HFFc6 (cell line): ENCODE measurements at places on chromosomes 11 and 22. TPM values are rescaled to one million over a fixed set of nuclear protein-coding genes. Genes with fewer than 3 reads are reported as not detected.

TBX1 gene
- 0.24 to 0.72 TPM in 2 of 3 replicates, not detected in the other for total RNA-seq

- DNase-seq, result no peak
These were observed 1082.0 kb upstream of the CNTN5 start for GRCh38 chr11:97938789-97939188.

DNA sequence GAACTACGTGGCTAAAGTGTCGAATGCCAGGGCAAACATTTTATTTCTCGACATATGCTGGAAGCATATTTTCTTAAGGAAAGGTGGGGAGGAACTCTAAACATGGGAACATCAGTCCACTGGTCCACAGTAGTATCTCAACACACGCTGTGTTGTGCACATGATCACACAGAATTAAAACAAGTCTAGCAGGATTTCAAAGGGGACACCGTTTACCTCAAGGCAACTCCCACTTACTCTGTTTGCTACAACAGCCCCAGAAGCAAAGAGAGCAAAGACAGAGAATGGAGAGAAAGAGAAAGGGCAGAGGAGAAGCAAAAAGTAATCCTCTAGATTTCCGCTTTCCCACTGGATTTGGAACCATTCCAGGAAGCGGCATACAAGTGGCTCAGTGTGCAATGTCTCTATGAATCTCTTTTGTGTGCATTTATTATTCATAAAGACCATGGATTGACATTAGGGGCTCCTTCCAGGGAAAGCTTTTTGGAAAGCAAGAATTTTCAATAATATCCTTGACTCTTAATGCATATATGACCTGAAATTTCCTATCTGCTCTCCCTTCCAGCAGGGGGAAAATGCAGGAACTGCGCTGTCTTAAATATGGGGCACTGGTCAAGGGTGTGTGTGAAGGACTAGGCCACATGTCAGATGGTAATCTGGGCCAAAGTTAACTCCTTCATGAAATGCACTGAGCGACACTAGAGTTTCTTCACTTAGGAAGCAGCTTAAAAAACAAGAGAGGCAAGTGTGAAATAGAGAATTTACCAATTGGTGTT lies 34.8 kb upstream of the CCDC34 start:
- no peak for DNase-seq

DNA sequence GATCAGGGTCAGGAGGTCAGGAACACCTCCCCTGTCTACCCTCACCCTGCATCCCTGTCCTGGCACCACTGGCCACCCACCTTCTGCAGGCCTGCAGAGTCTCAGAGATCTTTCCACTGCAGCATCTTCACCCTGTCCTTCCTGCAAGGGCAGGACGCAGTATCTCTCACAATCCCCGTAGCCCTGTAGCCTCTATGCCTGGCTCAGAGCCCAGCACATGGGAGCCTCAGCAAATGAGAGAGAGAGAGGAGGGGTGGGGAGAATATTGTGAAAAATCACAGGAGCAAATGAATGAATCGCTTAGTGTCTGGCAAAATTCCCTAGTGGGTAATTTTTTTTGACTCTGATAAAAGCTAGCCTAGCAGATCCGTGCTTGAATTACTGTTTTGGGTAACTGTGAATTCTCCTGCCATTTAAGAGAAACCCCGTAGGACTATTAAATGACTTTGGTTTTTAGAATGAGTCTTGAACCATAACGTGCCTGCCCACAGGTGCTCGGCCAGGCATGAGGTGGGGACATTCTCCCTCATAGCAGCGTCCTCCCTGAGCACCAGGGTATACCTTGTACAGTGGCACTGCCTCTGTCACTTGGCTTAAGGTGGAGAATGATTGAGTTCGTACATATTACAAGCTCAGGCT lies 91.5 kb downstream of the MORC2 start:
- no peak for DNase-seq

GRCh38 chr11:3824714-3825472 lies 15.9 kb downstream of the RHOG start:
- no peak for DNase-seq

GRCh38 chr11:69050592-69051380 lies 2.1 kb downstream of the TPCN2 start:
- DNase-seq, result no peak

DNA sequence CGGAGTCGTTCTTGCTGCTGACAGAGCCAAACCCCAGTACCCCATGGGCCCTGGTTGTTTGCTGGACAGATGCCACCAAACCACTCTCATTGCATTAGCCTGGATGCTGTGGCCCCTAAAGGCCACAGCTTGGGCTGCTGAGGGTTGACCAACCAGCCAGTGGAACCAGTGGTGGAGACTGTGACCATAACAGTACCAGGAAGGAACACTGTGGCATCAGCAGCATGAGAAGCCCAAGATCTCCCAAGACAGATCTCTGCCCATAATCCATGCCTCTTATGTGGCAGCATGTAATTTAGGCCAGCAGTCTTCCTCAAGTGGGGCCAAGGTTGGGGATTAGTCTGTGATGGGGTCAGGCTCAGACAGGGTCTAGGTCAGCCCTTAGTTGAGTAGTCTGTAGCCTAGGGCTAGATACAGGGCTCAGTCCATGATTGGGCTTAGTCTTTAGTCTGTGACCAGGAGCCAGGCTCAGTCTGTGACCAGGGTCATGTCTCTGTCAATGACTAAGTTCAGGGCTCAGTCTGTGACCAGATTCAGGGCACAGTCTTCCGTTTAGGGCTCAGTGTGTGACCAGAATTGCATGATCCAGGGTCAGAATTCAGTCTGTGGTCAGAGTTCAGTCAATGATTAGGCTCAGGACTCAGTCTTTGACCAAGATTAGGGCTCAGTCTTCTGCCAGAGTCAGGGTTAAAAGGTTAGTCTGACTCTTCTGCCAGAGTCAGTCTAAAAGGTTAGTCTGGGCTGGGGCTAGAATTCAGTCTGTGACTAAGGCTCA lies 4.5 kb upstream of the INPP5J start:
- DNase-seq, result no peak

DNA sequence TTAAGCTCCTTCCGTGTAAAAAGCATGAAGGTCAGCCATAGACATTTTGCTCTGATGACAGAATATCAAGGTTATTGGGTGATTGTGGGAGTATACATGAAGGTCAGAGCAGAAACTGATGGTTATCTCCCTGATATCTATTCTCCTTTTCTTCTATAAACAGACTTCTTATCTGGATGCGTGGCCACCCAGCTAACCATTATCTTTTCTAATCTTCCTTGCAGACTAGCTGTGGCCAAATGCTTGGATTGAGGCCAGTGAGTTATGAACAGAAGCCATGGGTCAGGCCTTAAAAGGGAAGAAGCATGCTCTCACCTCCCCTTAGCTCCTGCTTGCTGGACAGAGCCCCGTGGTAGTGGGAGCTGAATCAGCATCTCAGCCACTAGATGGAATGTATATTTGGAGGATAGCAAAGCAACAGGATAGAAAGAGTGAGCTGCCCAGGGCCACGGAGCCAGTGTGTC lies 31.3 kb upstream of the LRRC55 start:
- peak; percentile 16 for DNase-seq

DNA sequence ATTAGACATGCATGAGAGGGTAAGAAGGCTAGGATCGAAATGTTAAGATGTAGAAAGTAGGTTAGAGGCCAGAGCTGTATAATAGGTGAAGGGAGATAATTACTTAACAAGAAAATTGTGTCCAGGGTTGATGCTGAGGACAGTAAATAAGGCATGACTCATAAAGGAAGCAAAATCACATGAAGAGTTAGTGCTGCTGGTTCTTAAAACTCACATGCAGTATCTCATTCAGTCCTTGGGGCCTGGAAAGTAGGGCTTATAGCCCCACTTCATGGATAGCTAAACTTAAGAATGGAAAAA lies 130.2 kb downstream of the NCAM1 start:
- no peak for DNase-seq

GRCh38 chr11:103995896-103996295 lies 40.5 kb upstream of the DDI1 start:
- DNase-seq, result no peak

- DNase-seq, result no peak
These were observed 9.4 kb upstream of the LAYN start for GRCh38 chr11:111531136-111531535.

DNA sequence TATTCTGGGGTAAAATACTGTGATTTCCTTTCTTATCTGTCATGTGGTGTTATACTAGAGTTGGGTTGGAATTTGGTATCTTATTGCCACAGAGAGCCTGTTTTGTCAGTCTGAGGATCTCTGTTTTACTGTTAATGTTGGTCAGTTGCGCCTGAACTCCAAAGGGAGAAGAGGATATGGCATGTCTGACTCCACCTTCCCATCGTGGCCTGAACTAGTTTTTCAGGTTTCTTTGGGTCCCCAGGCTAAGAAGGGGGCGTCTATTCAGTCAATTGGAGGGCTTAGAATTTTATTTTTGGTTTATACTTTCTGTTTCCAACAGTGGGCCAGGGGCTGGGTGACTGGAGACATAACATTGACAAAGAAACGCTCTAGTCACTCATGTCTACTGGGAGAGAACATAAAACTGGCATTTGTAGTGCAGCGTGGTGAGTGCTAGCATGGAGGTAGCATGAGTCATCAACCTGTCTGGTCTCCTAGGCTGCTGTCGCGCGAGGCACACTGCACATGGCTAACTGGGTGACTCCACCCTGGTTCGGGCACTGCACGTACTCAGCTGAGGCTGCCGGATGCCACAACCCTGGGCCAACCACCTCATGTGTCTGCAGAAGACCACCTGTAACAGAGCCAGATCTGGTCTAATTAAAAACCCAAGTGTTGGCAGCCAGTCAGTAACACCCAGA lies 120.1 kb upstream of the OR9Q1 start:
- no peak for DNase-seq

DGCR2 gene
- 46.1 and 52.6 TPM in 2 replicates for total RNA-seq

GRCh38 chr11:127074151-127074761 lies 73.7 kb upstream of the KIRREL3 start:
- DNase-seq, result peak; percentile 71

GRCh38 chr11:34366522-34366921 lies 8.7 kb upstream of the ABTB2 start:
- no peak for DNase-seq

ART1 gene
- total RNA-seq, result not detected in 2 replicates

HBG2 gene
- not detected in 3 replicates for total RNA-seq

DNA sequence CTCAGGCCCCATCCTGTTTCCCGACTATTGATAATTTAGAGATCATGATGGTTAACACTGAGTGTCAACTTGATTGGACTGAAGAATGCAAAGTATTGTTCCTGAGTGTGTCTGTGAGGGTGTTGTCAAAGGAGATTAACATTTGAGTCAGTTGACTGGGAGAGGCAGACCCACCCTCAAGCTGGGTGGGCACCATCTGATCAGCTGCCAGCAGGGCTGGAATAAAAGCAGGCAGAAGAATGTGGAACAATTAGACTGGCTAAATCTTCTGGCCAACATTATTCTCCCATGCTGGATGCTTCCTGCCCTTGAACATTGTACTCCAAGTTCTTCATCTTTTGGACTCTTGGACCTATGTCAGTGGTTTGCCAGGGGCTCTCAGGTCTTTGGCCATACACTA lies 1170.0 kb upstream of the CNTN5 start:
- DNase-seq, result no peak

DNA sequence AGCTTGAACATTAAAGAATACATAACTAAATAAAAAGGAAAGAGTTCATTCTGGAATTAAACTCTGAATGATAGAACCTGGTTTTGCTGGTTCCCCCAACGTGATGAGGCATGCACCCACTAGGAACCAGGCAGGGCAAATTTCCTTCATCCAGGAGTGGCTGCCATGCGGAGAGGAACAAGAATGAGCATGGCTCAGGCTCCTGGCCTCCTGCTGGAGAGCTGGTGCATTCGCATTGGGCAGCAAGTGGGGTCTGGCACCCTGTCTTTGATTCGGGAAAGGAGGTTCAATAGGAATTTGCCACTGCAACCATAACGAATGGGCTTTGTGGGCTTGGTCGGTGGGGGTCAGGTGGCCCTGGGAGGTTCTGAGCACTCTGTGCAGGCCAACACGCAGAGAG lies 169.8 kb upstream of the TENM4 start:
- DNase-seq, result no peak
